Inflammatory macrophage (primary cell): ENCODE measurements at places on chromosomes 1 and 21.

DNA sequence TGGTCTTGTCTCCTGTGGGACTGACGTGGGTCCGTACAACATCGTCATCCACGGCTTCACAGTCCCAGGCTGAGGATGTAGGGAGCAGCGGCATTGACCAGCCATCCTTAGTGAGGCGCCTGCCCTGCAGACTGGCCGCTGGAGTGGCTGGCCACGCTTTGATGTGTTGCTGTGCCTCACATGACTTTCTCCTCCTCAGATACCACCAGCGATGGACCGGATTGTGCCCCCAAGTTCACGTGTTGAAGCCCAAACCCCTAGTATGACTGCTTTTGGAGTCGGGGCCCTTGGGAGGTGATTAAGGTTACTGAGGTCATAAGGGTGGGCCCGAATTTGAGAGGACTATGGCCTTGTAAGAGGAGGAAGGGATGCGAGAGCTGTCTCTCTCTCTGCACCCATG lies 122.5 kb downstream of the PCBP3 start:
- DNase-seq, result no peak

DNA sequence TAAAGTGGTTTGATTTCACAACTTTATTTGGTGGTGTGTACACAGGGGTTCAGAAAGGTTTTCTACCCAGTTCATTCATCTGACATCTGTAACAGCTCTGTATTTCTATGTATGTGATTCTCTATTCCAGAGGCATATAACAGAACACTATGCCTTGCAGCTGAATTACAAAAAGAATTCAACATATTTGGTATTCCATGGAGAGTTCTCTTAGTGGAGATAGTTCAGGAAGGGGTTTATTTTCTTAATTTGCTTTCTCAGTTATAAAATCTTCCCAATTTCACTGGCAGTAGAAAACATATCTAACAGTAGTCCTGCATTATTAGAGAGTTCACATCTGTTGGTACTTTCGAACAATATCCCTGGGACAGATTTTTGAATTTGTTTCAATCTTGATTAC lies 207.9 kb upstream of the LYPLAL1 start:
- no peak for DNase-seq

DNA sequence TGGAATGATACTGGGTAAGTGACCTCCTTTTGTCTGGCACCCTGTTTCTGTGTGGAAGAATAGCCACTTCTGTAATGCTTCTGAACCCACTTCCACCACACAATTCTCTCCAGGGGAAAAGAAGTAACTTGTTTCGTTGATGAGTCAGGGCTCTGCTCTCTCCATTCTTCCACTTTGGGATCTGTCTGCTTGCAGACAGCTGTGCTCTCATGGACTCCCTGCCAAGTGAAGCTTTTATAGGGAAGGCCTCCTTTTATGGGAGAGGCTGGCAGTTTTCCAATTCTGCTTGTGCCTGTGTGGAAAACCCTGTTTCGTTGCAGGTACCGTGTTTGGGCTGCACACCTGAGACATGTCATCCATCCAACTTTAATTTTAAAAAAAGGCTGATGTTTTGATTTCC lies 130.7 kb downstream of the GIPC2 start:
- DNase-seq, result no peak

GRCh38 chr1:176996456-176997090 lies 167.9 kb downstream of the ASTN1 start:
- no peak for DNase-seq

- DNase-seq, result no peak
Observed at GRCh38 chr1:164576291-164577271, 17.6 kb downstream of the PBX1 start.

DNA sequence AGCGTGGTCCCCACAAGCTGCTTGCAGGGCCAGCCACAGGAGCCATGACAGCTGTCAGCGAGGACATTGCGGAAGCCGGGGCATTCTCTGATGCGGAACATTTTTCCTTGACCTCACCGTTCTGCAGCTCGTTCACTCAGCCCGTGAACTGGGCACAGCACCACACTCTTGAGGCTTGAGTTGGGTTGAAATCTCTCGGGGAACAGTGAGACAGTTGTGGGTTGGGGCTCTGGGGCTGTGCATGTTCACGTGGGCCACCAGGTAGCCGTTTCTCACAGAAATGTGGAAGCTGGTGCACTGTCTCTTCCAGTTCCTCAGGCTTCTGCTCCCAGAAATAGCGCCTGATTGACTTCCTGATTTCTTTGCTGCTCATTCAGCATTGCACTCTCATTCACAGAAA lies 69.8 kb downstream of the SPSB1 start:
- peak; percentile 76 for DNase-seq
